Stimulated activated naive CD4-positive, alpha-beta T cell treated with Interleukin-2 at 50 U/mL for 16 hours (primary cell): ENCODE measurements at places on chromosomes 3 and 15.

- no peak for DNase-seq
Measured at GRCh38 chr3:58620421-58620820, 43.2 kb upstream of the FAM107A start.

DNA sequence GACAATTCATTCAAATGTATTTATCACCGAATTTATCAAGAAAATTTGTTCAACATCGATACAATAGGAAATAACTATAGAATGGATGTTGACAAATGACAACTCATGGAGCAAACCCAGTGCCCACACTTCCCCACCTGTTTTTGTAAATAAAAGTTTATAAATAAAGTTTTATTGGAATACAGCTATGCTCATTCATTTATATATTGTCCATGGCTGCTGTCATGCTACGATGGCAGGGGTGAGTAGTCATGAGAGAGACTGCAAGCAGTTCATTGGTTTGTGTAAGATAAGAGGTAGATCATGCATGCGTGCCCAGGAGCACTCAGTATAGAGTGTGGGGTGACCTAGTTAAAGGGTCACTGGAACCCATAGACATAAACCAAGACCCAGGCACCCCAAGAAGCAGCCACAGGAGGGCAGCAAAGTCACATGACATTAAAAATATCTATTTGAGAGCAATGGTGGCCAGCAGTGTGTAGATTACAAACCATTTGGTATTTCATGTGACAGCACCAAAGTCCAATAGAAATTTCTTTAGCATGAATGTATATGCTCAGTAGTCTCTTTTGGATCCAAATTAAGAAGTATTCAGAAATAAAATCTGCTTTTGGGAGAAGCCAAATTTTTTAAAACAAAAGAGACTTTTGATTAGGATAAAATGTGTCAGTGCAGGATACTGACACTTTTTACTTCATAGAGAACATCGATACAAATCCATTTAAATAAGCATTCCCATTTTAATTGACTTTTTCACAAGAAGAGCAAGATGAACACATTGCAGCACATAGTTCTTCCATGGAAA is 794.8 kb downstream of the MCTP2 start:
- DNase-seq: no peak

DNA sequence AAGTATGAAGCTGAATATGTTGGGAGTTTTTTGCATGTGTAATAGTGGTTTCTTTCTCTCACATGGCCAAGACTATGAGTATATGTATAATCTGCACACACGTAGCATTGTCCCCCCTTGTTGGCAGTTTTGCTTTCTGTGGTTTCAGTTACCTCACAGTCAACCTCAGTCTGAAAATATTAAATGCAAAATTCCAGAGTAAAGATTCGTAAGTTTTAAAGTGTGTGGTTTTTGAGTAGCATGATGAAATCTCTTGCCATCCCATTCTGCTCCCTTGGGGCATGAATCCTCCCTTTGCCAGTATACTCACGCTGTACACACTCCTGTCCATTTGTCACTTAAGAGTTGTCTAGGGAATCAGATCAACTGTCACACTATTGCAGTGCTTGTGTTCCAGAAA is 742.0 kb upstream of the CCDC54 start:
- DNase-seq: no peak

- no peak for DNase-seq
Measured at GRCh38 chr15:34336231-34336990, 1.2 kb downstream of the SLC12A6 start.
